Stimulated activated CD4-positive, alpha-beta T cell treated with anti-CD3 and anti-CD28 coated beads, Interleukin-12 subunit alpha, Interleukin-12 subunit beta, amount 100 ng/mL, for 4 hours (primary cell): ENCODE measurements at places on chromosomes 6 and 20.

DNA sequence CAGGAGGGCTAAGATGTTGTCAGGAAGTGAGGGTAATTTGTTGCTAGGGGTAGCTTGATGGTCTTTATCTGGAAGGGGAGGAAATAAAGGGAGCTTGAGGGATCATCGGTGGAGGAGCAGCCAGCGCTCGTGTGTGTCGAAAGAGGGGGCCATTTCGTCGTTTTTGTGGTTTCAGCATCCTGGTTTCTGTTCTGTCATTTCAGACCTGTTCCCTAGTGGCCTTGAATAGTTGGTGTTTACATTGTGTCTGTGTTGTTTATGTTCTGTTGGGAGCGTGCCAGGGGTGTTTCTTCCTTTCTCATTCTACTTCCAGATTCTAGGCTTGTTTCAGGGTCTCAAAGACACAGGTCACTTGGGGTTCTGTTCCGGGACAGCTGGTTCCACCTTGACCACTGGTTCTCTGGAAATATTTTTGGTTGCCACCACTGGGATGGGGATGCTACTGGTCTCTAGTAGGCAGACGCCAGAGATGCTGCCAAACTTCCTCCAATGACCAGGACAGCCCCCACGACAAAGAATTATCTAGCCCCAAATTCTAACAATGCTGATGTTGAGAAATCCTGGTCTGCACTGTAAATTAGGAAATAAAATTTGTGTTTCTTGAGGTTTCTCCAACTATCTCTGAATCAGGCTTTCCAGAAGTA, 113.9 kb upstream of the NAA20 start:
- no peak for DNase-seq

- DNase-seq, result no peak
These were observed 29.4 kb downstream of the RNF8 start for GRCh38 chr6:37382994-37383765.

GRCh38 chr6:7546020-7546369, 4.5 kb downstream of the DSP start:
- no peak for DNase-seq

DNA sequence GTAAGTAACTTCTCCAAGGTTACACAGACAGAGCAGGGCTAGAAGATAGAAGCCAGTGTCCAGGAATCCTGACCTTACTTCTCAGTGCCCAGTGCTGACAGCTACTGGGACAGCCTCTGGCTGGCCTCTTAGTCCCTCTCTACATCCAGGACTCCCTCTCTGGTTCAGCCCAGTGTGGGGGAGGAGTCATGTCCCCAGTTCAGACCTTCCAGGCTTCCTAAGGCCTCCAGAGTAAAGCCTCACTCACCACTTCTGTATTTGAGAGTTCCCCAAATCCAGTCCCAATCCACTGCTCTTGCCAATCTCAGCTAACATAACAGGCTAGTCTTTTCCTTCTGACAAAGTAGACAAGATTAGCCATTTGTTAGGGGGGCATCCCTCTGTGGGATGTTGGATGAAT, 36.9 kb upstream of the EPB41L1 start:
- DNase-seq, result no peak

- peak; percentile 6 for DNase-seq
These were observed 33.4 kb upstream of the SLC22A1 start for GRCh38 chr6:160088069-160088783.

DNA sequence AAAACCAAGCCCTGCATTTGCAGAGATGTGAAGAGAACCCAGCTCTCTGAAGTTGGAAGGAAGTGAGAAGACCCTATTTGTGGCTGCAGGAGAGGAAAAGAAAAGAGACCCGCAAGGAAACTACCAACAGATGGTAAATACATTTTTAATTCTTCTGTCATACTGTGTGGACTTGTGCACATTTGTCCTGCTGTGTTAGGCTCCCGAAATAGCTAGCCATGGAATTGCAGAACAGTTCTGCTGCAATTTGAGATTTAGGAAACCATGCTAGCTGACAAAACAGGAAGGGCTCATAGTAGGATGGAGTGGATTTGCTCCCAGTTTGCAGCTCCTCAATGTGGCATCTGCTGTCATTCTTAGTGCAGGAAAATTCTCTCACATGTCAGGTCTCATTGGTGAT, 12.1 kb upstream of the ATXN1 start:
- DNase-seq, result no peak

DNA sequence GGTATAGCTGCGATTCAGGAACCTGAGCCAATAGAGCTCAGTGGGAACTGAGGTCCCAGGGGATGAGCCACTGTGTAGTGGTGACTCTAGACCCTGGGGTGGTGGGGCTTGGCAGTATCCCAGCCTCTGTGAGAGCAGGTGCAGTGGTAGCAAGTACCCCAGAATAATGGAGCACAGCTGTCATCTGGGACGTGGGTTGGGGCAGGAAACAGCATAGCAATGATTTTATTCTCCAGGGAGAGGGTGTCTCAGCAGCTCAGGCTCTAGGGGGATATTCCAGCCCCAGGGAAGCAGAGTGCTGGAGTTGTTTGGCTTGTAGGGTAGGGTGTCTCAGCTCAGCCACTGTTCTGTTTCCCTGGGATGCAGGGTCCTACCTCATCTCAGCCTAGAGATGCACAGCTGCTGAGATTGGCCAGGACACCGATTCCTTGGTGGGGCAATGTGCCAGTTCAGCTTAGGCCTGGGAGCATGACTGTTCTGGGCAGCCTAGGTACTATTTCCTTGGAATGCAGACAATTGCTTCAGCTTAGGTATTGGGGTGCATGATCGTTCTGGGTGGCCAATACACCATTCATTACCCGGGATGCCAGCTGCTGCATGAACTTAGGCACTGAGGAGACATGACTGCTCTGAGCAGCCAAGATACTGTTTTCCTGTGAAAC, 34.0 kb upstream of the NUP153 start:
- no peak for DNase-seq

- peak; percentile 41 for DNase-seq
These were observed 39.2 kb downstream of the DYNLT1 start for GRCh38 chr6:158605266-158605878.

DNA sequence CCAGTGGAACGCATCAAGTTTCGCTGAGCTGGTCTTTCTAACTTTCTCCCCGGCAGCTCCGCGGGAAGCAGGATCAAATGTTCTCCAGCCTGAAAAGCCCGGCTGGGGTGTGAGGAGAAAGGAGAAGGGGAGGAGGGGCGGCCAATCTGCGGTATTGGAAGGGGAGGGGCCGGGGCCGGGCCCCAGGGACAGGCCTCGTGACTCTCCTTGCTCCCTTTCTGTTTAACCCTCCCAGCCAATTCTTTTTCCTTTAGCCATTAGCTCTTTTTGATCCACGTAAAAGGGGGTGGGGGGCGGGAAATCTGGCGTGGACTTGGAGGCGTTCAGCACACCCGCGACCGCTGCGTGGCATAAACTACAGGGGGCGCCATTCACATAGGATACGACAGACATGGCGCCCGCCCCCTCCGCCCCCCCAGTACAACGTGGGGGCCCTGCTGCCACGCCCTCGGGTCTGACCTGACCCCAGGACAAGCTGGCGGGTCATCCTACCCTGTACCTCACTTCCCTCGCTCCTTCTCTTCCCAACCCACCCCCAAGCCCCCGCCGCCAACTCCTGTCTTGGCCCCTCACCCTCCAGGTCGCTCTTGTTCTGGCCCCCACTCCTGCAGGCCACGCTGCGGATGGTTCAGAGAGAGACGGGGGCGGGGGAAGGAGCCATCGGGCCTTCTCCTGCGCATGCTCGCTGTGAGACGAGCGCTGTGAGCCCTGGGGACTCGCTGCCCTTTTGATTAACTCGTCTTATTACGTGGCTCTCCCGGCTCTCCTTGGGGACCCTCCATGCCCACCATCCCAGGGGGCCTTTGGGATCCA, 7.8 kb upstream of the MDGA1 start:
- DNase-seq, result peak; percentile 68

GRCh38 chr20:36362261-36362660, 56.1 kb downstream of the DLGAP4 start:
- DNase-seq, result no peak

- no peak for DNase-seq
These were observed 17.3 kb upstream of the CCDC167 start for GRCh38 chr6:37516920-37517405.

GRCh38 chr20:51275826-51276225, 252.9 kb upstream of the KCNG1 start:
- no peak for DNase-seq
